ENCODE measurements at places on chromosomes 7 and 10. TPM values are rescaled to one million over a fixed set of nuclear protein-coding genes. Genes with fewer than 3 reads are reported as not detected.

- no peak for DNase-seq
- H3K27ac ChIP-seq = no peak overlapping the region
- H3K36me3 ChIP-seq = no peaks in the 10 kb centered on the region
- no peak overlapping the region for H3K4me3 ChIP-seq
- no peaks in the 10 kb centered on the region for H3K27me3 ChIP-seq
Measured at GRCh38 chr10:75857269-75857846, 425.9 kb downstream of the LRMDA start.

The TMEM72 gene
- total RNA-seq = not detected

DNA sequence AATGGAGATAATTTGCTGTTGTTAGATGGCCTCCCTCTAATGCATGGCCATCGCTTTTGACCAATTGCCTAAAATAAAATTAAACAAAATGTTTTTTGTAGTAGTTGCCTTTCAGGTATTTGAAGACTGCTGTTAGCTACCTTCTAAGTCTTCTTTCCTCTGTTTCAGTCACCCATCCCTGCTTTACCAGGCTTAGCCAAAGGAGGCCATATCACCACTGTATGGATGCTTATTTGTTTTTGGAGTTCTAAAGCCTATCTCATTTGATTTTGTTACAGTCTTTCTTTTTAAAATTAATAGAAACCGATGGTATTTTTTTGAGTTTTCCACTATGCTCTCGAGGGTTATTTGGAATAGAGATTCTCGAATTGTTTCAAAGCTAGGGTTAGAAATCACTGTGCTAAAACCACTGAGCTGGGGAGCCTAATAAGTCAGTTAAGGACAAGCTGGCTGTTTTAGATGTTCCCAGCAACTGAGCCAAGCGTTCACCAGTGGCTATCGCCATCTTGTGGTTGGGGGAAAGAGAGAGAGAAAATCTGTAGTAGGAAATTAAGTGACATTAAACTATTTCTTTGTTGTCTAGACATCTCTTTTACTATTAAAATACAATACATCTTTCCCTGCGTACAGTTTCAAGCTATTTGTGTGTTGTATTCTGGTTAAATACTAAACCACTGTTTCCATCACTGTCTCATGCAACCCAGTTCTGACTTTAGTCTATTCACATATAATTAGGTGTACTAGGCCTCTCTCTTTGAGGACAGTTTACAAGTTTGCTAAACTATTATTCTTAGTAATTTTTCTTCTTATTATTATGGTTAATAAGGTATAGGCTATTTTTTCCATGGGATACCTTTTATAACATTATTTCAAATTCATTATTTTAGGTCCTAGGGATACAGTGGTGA lies 52.2 kb downstream of the GPR158 start:
- H3K27ac ChIP-seq = no peak overlapping the region
- H3K4me1 ChIP-seq = no peaks in the 10 kb centered on the region
- H3K27me3 ChIP-seq = no peaks in the 10 kb centered on the region
- no peaks in the 10 kb centered on the region for H3K36me3 ChIP-seq
- DNase-seq = peak; percentile 70
- no peak overlapping the region for H3K4me3 ChIP-seq

DNA sequence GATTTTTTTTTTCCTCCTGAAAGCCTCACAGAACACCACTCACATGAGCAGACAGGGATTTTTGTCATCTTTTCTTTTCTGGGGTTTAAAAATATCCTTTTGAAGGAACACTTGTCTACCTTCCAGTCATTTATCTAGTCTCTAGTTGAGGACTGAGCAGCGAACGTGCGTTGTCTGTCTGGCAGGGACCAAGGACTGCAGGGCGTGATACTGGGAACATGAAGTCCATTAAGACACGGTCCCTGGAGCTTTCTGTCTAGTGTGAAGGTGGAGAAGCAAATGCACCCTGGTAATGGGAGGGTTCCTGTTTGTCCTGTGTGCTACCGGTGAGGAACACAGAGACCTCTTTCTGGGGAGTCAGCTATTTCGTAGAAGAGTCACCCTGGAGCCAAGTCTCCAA lies 207.4 kb downstream of the TMEM178B start:
- DNase-seq = no peak
- no peaks in the 10 kb centered on the region for H3K27me3 ChIP-seq
- H3K4me1 ChIP-seq = no peaks in the 10 kb centered on the region
- no peak overlapping the region for H3K4me3 ChIP-seq
- H3K36me3 ChIP-seq = no peaks in the 10 kb centered on the region
- H3K27ac ChIP-seq = no peak overlapping the region

The ZNF479 gene
- not detected for total RNA-seq

DNA sequence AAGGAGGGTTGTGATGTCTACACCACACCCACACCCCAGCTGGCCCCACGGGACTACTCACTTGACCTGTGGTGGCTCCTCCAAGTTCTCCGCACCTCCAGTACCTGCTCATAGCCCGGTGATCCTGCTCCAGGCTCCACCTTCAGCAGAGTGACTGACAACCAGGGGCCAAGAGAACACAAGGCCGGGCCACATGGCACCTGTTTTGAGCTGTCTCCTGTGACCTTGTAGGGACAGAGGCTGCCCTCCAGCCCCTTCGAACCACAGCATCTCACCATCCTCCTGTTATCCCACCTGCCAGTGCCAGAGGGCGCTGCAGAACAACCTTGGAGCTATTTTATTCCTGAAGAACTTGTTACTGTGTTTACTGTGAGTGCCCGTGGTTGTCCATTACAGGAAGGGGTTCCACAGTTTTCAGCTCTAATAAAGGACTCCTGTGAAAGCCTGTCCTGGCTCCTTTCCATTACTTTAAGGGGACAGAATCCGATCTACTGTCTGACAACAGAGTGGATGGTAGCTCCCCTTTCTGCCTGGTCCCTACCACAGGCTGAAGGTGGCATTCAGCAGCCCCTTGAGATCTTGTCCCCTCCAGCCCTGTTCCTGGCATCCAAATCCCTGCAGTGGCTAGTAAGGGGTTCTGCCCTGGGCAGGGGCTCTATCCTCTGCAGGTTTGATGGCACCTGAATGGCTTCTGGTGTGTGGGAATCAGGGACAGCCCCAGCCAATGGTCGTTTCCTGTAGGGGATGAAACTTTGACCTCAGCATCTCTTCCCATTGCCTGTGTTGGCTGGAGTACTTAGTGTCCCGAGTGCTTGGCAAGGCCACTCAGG lies 50.8 kb downstream of the C10orf120 start:
- no peaks in the 10 kb centered on the region for H3K27me3 ChIP-seq
- H3K36me3 ChIP-seq = no peaks in the 10 kb centered on the region
- no peak overlapping the region for H3K27ac ChIP-seq
- peak; percentile 44 for DNase-seq
- H3K4me1 ChIP-seq = no peaks in the 10 kb centered on the region

GRCh38 chr7:82950436-82950835 lies 212.2 kb downstream of the PCLO start:
- no peak overlapping the region for H3K4me3 ChIP-seq
- no peaks in the 10 kb centered on the region for H3K36me3 ChIP-seq
- no peaks in the 10 kb centered on the region for H3K4me1 ChIP-seq
- no peak for DNase-seq
- H3K27ac ChIP-seq = no peak overlapping the region
- no peaks in the 10 kb centered on the region for H3K27me3 ChIP-seq

DNA sequence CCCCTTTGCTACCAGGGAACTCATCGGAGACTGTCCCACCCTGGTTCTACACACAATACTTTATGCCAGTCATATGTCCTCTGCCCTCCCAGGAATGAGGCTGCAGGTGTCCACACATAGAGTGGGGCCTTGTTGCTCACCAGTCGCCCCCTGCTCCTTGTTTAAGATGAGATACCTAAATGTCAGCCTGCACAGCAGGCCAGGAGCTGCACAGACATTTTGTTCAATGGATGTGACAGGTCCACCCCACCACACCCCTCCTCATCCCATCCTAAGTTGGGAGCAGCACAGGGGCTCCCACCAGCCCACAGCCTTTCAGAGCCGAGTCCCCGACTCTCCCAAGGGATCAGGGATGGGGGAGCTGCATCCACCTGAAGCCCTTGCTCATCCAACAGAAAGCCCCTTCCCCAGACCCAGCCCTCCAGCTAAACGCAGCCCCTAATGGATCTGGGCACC lies 6.2 kb upstream of the GRID1 start:
- H3K27ac ChIP-seq = no peak overlapping the region
- H3K36me3 ChIP-seq = no peaks in the 10 kb centered on the region
- no peak overlapping the region for H3K4me3 ChIP-seq
- H3K4me1 ChIP-seq = peaks cover 6% of the 10 kb centered on the region

GRCh38 chr7:33137103-33137502 lies 7.7 kb downstream of the BBS9 start:
- H3K4me3 ChIP-seq = no peak overlapping the region
- no peaks in the 10 kb centered on the region for H3K36me3 ChIP-seq
- H3K4me1 ChIP-seq = no peaks in the 10 kb centered on the region
- no peaks in the 10 kb centered on the region for H3K27me3 ChIP-seq
- DNase-seq = no peak

- no peaks in the 10 kb centered on the region for H3K27me3 ChIP-seq
- DNase-seq = no peak
- H3K4me3 ChIP-seq = no peak overlapping the region
- peak overlapping the region; percentile 74 for H3K27ac ChIP-seq
Measured at GRCh38 chr10:122476333-122476695, 15.0 kb downstream of the HTRA1 start.

The AKR1B1 gene
- 24.6 TPM for total RNA-seq

The PTF1A gene
- total RNA-seq = not detected

DNA sequence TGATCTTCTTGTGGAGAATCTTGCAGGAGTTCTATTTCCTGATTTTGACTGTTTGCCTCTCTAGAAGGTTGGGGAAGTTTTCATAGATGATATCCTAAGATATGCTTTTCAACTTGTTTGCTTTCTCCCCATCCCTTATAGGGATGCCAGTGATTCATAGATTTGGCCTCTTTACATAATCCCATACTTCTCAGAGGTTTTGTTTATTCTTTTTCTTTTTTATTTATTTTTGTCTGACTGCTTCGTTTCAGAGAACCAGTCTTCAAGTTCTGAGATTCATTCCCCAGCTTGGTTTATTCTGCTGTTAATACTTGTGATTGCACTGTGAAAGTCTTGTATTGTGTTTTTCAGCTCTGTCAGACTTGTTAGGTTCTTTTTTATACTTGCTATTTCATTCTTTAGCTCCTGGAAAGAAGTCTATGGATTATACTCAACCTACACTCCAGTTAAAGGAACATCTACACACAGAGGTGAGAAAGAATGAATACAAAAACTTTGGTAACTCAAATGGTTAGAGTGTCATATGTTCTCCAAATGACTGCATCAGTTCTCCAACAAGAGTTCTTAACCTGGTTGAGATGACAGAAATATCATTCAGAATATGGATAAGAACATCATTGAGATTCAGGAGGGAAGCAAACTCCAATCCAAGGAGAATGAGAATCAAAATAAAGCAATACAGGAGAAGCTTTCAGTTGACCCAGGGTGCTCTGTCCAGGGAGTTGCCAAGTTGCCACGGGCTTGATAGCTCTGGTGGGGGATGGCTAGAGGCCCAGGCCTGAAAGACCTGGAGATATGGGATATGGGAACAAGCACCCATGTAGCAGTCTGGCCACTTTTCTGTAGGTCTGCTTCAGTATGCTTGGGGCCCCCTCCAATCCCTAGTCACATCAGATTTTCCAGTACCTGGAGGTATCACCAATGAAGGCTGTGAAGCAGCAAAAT lies 150.3 kb downstream of the AHR start:
- H3K27me3 ChIP-seq = no peaks in the 10 kb centered on the region
- peaks cover 12% of the 10 kb centered on the region for H3K4me1 ChIP-seq
- no peak for DNase-seq
- no peaks in the 10 kb centered on the region for H3K36me3 ChIP-seq
- H3K4me3 ChIP-seq = no peak overlapping the region
- H3K27ac ChIP-seq = no peak overlapping the region

The WDFY4 gene
- total RNA-seq = 7.0 TPM

The HYAL4 gene
- not detected for total RNA-seq

The GHRHR gene
- total RNA-seq = not detected

- peak within 1 kb of the TSS; percentile 62 for H3K4me3 ChIP-seq
- H3K27ac ChIP-seq = peak within 1 kb of the TSS; percentile 83
- peak; percentile 96 for DNase-seq
- H3K36me3 ChIP-seq = no peaks in the 10 kb centered on the region
- peaks cover 5% of the 10 kb centered on the region for H3K27me3 ChIP-seq
- H3K4me1 ChIP-seq = peaks cover 16% of the 10 kb centered on the region
Measured at GRCh38 chr7:16753102-16753931, at the start of gene TSPAN13. Gene TSPAN13 (plus strand): TSS chr7:16753755. CDS start chr7:16753968, 213 bp downstream.

GRCh38 chr10:118107040-118107439 lies 60.3 kb upstream of the RAB11FIP2 start:
- no peaks in the 10 kb centered on the region for H3K4me1 ChIP-seq
- no peak overlapping the region for H3K4me3 ChIP-seq
- no peak overlapping the region for H3K27ac ChIP-seq
- no peak for DNase-seq
- peaks cover 9% of the 10 kb centered on the region for H3K27me3 ChIP-seq

The CLDN3 gene
- not detected for total RNA-seq

GRCh38 chr10:100653957-100654781 lies 91.2 kb upstream of the PAX2 start:
- no peak for DNase-seq
- no peak overlapping the region for H3K27ac ChIP-seq
- H3K36me3 ChIP-seq = no peaks in the 10 kb centered on the region
- peaks cover 24% of the 10 kb centered on the region for H3K27me3 ChIP-seq
- peaks cover 34% of the 10 kb centered on the region for H3K4me1 ChIP-seq

The NOS3 gene
- 8.7 TPM for total RNA-seq

DNA sequence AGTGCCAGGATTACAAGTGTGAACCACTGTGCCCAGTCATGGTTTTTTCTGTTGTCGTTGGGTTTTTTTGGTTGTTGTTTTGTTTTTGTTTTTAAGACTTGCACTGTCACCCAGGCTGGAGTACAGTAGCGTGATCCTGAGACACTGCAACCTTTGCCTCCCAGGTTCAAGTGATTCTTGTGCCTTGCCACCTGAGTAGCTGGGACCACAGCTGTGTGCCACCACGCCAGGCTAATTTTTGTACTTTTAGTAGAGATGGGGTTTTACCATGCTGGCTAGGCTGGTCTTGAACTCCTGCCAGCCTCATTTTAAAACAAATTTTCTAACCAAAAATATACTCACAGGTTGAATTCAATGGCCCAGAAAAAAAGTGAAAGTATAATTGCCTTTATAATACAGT lies 174.1 kb downstream of the AHR start:
- H3K36me3 ChIP-seq = no peaks in the 10 kb centered on the region
- no peak for DNase-seq
- H3K27me3 ChIP-seq = no peaks in the 10 kb centered on the region
- H3K27ac ChIP-seq = no peak overlapping the region
- H3K4me3 ChIP-seq = no peak overlapping the region

The INTS1 gene
- total RNA-seq = 45.4 TPM

The CARD11 gene
- total RNA-seq = 9.7 TPM

DNA sequence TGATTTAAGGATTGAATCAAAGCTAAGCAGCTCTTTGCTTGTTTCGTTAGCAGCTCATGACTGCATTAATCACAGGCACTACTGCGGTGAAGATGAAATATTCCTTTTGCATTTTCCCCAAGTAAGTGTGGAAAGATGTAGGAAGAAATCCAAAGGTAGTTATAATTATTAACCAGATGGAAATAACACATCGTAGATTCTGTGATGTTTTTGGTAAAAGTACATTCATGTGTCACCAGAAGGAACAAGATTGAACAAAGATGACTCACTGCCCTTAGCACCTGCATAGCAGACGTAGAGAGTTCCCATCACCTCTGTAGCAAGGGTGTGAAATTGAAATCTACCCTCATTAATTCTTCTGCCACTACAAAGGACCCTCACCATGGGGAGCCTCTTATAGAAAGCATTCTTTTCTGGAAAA lies 37.1 kb downstream of the SMURF1 start:
- no peak for DNase-seq
- H3K36me3 ChIP-seq = no peaks in the 10 kb centered on the region
- H3K4me3 ChIP-seq = no peak overlapping the region
- H3K27me3 ChIP-seq = no peaks in the 10 kb centered on the region
- peak overlapping the region; percentile 70 for H3K27ac ChIP-seq

GRCh38 chr7:34672430-34672829 lies 14.4 kb downstream of the NPSR1 start:
- no peak overlapping the region for H3K4me3 ChIP-seq
- H3K27me3 ChIP-seq = no peaks in the 10 kb centered on the region
- no peak overlapping the region for H3K27ac ChIP-seq
- DNase-seq = no peak
- no peaks in the 10 kb centered on the region for H3K36me3 ChIP-seq

The ZNF804B gene
- not detected for total RNA-seq
